ENCODE measurements at places on chromosomes 2 and 18. TPM values are rescaled to one million over a fixed set of nuclear protein-coding genes. Genes with fewer than 3 reads are reported as not detected.

Gene KCNG3
- total RNA-seq = 0.06 TPM

Gene MEIS1
- 11.8 TPM for total RNA-seq

Gene SFXN5
- 16.9 TPM for total RNA-seq

Gene ALLC
- not detected for total RNA-seq

Gene FIGLA
- not detected for total RNA-seq

GRCh38 chr18:36511791-36512352 is 214.4 kb downstream of the FHOD3 start:
- DNase-seq = no peak

- no peak for DNase-seq
Measured at GRCh38 chr18:62354151-62354550, 29.0 kb downstream of the TNFRSF11A start.

DNA sequence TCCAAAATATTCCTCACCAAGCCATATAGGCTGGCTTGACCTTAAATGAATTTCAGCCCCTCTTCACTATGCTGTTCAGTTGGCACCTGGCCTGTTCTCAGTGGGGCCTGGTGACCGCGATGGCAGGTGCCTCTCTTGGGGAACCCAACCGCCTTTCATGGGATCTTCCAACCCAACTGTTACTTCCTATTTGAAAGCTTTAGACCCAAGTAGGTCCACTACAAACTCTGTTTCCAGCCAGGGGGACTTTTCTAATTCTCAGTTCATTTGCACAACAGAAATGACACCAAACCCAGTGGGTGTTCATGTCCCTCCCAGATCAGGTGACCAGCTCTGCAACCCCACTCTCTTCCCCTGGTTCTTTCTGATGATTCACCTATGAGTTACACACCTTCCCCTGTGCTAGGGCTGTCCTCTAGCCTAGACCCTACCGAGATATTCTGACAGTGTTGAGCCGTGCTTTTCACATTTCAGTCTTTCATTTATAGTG is 35.6 kb upstream of the NDUFV2 start:
- DNase-seq = no peak

- DNase-seq = no peak
Measured at GRCh38 chr2:240655931-240656886, 26.5 kb downstream of the AQP12B start.

DNA sequence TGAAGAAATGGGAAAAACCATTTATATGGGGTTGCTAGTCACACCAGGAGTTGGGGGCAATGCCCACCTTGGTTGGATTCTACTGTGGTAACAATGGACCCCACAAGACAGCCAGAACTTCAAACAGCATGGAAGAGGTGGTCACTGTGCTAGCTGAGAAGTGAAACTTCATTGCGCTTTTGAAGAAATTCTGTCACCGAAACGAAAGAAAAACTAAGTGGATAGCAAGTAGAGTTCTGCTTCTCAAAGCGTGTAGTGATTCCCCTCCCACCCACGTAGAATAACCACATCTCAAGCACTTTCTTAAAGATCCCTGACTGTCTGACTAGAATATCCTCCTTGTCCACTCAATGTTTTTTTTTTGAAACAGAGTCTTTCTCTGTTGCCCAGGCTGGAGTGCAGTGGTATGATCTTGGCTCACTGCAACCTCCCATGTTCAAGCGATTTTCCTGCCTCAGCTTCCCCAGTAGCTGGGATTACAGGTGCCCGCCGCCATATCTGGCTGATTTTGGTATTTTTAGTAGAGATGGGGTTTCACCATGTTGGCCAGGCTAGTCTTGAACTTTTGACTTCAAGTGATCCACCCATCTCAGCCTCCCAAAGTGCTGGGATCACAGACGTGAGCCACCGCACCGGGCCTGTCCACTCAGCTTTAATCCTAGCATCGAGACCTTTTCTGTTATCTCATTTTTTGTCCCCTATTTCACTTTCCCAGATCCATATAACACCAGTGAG is 30.1 kb upstream of the CCL20 start:
- DNase-seq = no peak

DNA sequence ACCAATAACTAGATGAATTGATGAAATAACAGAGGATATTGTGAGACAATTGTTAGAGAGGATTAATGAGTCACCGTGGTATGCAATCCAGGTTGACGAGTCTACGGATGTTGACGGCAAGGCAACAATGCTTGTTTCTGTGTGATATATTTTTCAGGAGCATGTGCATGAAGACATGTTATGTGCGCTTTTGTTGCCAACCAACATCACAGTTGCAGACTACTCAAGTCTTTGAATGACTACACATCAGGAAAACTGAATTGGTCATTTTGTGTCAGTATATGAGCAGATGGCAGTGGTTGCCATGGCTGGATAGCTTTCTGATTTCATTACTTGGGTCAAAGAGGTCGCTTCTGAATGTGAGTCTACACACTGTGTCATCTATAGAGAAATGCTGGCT is 96.8 kb upstream of the CRACDL start:
- no peak for DNase-seq

GRCh38 chr2:54457323-54458023 is 1.3 kb downstream of the SPTBN1 start:
- DNase-seq = no peak

DNA sequence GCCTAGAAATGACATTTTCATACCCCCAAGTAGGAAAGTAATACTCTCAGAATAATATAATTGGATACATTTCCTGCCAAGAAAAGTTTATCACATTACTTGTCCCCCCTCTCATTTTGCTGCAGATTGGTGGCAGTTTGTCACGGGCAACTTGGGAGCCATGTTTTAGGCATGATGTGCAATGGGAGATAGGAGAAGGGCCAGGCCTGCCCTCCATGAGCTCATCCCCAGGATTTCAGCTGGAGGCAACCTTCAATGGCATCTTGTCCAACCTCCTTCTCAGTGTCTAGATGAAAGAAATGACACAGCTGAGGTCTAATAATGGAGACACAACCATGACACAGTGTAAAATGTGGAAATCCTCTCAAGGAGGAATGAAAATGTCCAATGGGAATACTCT is 11.4 kb upstream of the RAB31 start:
- no peak for DNase-seq

DNA sequence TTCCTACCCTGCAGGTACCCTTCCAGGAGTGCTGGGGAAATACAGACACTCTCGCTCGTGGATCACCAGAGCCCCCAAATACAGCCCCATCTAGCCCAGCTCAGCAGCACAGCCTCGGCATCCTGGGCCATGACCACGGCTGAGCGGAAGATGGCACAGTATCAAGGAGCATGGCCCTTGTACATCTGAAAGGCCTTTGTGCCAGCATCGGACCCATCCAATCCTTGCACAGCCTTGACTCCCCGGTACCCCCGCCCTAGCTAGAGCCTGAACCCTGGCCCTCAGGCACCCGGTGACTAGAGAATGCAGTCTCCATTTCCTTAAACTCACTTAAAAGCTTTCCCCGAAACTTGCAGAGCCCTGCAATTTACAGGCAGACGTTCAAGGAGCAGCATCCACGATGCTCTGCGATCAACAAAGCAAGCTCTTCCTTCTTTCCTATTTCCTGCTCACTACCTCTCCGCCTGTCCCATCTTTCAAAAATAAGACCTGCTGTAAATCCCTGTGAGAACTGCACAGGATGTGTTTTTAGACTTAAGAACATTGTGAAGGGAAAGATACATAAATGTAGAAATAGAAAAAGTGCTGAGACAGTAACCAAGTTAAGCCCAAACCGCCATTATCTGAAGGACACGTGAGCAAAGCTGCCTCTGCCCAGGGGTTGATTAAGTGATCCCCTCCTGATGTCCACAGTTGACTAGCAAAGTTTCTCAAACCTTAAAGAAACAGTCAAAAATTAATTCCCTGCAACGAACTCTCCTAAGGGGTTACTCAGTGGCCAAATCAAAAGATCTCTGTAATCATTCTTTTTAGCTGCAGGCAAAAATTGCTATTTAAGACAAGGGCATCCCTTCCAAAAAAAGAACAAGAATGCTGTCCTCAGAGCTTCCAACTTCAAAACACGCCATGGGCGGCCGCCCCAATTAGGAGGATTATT is 48.5 kb downstream of the ZNF516 start:
- no peak for DNase-seq

DNA sequence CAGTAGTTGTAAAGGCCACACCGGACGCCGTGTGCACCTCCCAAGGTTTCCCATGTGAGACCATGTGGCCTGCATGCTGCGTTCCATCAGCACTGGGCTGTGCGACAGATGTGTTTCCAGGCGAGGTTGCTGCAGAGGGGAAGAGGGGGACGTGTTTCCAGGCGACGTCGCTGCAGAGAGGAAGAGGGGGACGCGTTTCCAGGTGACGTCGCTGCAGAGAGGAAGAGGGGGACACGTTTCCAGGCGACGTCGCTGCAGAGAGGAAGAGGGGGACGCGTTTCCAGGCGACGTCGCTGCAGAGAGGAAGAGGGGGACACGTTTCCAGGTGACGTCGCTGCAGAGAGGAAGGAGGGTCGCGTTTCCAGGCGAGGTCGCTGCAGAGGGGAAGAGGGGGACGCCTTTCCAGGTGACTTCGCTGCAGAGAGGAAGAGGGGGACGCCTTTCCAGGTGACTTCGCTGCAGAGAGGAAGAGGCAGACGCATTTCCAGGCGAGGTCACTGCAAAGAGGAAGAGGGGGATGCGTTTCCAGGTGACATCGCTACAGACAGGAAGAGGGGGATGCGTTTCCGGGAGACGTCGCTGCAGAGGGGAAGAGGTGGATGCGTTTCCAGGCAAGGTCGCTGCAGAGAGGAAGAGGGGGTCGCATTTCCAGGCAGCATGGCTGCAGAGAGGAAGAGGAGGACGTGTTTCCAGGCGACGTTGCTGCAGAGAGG is 24.5 kb downstream of the NFATC1 start:
- DNase-seq = no peak
